RWPE1 (cell line): ENCODE measurements at places on chromosomes 6 and 20.

- DNase-seq = no peak
Observed at GRCh38 chr20:1255675-1256074, 10.4 kb upstream of the SNPH start.

GRCh38 chr6:167825332-167826229 is 1.1 kb upstream of the AFDN start:
- peak; percentile 72 for DNase-seq

- DNase-seq = no peak
Observed at GRCh38 chr20:19820555-19821211, 62.6 kb downstream of the RIN2 start.

GRCh38 chr20:46218656-46219055 is 89.6 kb downstream of the CDH22 start:
- no peak for DNase-seq

GRCh38 chr6:37168811-37169495 is 999 bp upstream of the PIM1 start:
- DNase-seq = peak; percentile 73

DNA sequence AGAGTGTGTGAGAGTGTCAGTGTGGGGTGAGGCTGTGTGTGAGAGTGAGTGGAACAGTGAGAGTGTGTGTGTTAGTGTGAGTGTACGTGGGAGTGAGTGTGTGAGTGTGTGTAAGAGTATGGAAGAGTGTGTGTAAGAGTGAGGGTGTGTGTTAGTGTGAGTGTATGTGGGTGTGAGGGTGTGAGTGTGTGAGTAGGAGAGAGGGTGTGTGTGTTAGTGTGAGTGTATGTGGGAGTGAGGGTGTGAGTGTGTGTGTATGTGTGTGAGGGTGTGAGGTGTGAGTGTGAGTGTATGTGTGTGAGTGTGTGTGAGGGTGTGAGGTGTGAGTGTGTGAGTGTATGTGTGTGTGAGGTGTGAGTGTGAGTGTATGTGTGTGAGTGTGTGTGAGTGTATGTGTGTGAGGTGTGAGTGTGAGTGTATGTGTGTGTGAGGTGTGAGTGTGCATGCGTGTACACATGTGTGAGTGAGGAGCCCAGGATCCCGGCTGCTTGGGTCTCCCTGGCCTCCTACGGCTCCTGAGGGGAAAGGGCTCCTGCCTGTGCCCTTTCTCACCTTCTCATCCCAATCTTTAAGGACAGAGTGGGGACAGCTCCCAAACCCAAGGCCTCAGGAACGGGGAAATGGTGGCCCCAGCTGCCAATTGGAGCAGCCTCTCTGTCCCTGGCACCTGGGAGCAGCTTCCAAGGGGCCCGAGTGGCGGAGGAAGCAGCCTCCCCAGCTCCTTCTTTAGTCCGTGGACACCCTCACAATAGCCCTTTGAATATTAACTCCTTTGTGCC is 100.2 kb downstream of the PSMB1 start:
- DNase-seq = no peak

DNA sequence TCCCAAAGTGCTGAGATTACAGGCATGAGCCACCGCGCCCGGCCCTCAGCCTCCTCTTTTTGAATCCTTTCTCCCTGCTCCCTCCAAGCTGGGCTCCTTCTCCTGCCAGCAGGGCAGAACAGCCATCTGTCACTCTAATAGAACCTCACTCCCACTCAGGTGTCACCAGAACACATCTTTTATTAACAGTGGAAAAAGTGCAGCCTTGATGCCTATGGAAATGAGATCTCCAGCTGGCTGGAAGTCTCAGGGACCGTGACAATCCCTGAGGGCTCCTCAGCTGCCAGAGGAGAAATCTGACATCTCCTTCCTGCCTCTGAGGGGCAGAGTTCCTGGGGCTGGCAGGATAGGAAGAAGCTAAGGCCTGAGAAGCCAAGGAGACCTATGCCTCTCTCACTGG is 28.0 kb downstream of the TMC2 start:
- no peak for DNase-seq

DNA sequence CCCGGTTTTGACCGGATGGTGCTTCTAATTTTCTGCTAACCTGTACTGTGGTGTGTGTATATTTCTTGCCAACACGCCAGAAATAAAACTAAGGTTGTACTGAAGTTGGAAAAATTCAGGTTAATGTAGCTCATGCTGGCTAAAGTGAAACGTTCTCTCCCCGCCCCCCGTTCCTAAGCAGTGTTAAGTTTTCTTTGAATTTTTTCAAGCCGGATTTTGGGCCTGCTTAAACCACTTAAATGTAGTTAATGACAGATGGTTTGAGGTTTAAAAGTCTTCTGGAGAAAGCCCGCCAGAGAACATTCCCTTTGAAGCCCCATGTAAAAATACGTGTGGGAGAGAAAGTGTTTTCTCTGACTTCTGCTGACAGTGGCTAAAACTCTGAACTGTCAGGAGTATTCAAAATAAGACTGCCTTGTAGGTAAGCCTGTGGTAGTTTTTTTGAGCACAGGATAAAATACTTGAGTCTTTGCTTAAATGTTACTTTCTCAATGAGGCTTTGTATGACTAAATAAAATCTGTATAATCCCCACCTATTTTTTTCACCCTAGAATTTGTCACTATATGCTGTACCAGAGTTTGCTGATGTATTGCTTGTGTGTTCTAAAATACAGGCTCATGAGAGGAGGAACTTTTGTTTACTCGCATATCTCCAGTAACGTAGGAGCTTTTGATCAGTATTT is 101.3 kb downstream of the OR2B2 start:
- DNase-seq = no peak

DNA sequence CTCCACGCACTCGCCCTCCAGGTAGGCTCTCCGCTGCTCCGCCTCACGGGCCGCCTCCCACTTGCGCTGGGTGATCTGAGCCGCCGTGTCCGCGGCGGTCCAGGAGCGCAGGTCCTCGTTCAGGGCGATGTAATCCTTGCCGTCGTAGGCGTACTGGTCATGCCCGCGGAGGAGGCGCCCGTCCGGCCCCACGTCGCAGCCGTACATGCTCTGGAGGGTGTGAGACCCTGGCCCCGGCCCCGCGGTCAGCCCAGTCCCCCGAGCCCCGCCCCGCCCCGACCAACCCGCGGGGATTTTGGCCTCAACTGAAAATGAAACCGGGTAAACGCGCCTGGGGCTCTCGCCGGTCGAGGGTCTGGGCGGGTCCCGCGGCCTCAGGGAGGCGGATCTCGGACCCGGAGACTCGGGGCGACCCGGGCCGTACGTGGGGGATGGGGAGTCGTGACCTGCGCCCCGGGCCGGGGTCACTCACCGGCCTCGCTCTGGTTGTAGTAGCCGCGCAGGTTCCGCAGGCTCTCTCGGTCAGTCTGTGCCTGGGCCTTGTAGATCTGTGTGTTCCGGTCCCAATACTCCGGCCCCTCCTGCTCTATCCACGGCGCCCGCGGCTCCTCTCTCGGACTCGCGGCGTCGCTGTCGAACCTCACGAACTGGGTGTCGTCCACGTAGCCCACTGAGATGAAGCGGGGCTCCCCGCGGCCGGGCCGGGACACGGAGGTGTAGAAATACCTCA is 598 bp downstream of the HLA-B start:
- DNase-seq = no peak

- DNase-seq = no peak
Observed at GRCh38 chr6:1709234-1709641, 99.5 kb downstream of the FOXC1 start.

GRCh38 chr20:16206817-16207216 is 366.4 kb downstream of the KIF16B start:
- DNase-seq = no peak

- no peak for DNase-seq
Observed at GRCh38 chr6:44276667-44277640, 6.7 kb downstream of the TMEM151B start.

DNA sequence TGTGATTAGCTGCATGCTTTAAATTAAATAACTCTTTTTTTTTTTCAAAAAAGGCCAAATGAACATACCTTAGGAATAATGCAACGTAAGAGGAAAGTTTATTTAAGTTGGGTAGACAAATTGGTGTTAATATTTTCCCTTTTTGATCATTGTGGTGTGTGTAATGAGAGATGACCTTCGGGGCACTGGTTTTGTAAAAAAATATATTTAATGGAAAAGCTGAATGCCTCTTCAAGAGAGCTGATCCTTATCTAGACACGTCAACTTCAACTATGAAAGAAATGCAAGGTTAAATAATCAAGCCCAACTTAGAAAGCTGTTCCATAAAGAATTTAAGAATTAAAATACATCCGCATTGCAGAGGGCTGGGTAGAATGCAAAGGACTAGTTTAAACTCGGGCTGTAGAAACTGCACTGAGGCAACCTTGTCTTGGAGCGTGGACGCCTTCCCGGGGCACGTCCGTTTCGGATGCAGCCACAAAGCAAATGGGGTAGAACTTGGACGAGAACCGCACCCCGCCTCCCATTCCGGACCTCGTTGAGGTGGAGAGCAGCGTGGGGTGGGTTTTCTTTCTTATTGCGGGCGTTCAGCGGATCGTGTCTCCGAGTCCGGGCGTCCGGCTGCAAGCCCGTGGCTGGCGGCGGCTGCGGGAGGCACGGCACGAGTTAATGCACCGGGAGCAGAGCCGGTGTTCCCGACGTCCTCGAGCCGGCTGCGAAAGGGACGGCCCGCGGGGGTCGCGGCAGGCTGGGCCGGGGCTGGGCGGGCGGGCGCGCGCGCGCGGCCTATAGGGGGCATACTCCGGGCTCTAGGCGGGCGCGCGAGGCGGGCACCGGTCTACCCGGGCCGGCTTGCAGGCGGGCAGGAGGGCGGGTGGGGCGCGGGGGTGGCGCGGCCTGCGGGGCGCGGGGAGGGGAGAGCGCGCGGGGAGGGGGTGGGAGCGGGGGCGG is 1.9 kb downstream of the JARID2 start:
- DNase-seq = peak; percentile 63

DNA sequence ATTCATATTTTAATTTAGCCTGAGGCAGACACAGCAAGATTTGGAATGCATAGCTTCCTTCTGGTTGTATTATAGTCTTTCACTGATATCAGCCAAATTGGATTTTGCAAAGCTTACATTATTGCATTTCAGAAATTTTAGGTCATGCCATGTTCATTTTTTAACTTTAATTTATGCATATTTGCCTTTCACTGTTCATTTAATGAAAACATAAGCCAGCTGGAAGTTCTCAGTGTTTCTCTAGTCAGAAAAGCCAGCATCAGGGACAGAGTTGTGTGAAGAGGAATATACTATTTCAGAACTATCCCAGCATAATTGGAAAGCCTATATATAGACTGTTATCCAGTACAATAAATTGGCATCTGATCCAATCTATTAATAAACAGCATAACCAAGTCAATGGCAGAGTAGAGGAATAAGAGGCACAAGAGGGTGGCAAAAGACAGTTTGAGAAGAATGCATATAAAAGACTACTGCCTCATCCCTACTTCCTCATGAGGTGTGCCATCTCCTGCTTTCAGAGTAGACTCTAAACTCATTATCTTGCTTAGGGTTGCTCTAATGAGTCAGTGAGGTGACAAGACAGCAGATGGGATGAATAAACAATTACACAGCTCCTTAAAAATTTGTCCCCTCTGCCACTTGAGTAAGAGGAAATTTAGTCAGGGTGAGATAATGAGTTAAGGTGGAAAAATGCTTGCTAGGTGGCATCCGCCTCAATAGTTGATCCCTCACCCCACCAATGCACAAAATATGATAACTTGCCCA is 159.8 kb upstream of the HCRTR2 start:
- DNase-seq = no peak

DNA sequence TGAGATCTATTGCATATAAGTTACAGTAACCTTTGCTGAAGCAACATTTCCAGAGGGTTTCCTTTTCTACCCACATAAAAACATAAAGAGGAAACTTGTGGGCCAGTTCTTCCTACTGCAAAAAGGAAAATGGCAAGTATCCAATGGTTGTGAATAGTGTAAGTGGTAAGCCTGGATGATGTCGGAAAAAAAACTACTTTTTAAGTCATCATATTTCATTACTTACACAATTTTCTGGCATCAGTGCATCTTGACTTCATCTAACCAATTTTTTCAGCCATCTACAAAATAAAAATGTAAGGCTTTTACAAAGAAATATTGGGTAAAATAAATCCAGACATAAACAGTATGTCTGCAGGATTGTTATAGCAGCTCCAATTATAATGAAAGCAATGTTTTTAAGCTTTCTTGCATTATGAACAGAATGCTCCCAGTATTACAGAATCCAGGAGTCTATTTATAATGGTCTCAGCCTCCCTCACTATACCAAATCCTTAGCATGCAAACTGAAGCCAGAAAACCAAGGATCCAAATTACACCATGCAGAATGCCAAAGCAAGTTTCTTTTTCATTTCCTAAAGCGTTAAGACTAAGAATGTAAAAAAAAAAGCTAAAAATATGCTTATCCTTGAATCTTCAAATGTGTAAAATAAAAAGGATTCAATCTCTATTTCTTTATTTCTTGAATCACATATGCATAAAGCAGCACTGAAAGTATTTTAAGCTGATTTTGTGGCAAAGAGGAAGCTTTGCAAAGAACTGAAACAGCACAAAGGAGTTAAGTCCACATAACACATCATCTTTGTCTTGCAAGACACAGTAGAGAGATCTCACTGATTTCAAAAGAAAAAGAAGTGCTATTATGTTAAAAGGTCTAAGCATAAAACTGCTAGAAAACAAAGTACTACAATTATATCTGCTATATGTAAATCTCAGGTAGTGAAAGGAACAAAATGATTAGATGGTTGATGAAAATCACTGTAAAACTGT is 126.8 kb upstream of the HMGCLL1 start:
- no peak for DNase-seq

DNA sequence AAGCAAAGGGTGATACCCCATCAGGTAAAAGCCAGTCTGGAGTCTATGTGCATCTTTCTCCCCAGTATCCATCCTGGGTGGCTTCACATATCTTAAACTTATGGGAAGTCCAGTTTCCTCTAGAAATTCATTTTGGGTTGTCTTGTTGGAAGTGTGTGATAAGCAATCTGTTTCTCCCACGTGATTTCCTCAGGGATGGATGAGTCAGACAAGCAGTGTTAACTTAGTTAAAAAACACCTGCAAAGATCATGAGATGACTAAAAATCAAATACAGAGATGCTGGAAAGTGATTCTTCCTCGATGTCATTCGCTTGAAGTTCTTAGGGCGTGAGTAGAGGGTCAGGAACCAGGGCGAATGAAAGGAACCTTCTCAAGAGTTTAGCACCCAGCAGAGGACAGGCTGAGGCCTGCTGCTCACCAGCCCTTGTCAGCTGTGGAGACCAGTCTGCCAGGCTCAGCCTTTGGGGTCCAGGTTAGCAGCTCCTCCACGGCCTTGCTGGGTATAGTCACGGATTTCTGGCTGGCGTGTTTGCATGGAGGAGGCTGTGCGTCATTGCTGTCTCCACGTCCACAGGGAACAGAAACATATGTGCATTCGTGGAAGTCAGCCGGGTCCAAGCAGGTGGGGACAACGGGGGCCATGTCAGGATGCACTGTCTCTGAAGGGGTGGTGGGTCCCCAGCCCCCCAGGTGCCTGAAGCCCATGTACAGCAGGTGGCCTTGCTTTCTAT is 2.8 kb upstream of the PNPLA1 start:
- no peak for DNase-seq
